ENCODE measurements at places on chromosomes 1 and 21.

DNA sequence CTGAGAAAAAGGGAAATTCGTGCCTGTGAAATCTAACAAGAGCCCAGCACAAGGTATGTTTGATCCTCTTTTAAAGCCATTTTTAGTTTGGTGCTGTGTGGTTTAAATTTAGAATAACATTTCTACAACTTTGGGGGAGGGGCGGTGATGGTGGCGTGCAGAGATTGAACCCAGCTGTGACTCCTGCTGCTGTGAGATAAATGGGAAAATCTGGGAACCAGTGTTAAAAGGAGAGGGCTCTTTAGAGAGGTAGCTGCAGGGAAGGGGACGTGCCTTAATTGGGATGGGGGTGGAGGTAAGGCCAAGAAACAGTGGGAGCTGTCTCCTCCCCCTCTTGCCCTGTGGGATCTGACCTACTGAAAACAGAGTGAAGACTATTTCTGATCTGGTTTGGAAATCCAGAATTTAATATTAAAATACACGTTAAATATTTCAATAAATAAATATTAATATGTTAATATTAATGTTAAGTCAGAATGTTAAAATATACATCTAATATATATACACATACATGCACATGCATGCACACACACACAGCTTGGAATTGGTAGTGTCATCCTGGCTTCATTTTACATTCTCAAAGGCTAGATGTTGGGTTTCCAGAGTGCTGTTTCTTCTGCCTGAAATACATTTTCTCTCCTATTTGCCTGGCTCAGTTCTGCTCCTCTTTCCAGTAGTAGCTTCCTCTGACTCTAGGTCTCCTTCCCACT is 30.1 kb upstream of the DNAJC6 start:
- DNase-seq = no peak

- no peak for DNase-seq
Measured at GRCh38 chr1:186413319-186413718, 37.7 kb downstream of the ODR4 start.

DNA sequence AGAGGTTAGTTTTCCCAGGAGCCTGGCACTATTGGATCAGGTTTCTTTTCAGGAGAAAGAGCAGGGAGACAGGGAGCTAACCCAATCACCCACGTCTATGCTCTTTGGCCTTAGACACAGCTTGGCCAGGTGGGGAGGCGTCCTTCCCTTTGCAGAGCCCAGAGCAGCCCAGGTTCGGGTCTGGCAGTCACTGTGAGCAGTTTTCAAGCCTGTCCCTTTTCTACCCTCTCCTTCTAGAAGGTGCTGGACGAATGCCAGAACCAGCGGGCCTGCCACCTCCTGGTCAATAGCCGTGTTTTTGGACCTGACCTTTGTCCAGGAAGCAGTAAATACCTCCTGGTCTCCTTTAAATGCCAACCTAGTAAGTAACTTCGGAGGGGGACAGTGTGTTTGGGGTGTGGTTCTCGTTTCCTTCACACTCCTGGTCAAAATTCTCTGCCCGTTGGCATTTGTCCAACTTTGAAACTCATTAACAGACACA is 44.9 kb downstream of the EVA1C start:
- DNase-seq = no peak

- no peak for DNase-seq
Measured at GRCh38 chr1:209235166-209235565, 348.3 kb upstream of the CAMK1G start.

- no peak for DNase-seq
Measured at GRCh38 chr1:191615101-191615821, 543.0 kb upstream of the RGS18 start.

- DNase-seq = no peak
Measured at GRCh38 chr1:223870617-223871574, 25.1 kb upstream of the TP53BP2 start.

- DNase-seq = no peak
Measured at GRCh38 chr1:172287208-172287607, 133.3 kb upstream of the C1orf105 start.

DNA sequence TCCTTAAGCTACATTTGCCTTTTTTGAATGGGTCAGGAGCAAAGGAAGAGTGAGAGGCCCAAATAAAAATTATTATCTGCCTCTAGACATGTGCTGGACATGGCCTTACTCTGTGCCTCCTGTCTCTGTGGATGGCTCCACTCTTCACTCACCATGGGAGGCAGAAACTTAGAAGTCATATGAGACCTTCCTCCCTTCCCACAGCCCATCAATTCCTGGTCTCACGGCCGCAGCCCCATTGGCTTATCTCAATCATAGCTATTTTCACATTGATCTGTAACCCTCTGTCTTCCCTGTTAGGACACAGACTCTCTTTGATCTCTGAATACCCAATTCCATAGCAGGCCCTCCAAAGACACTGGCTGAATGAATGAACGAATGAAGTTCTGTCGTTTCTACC is 14.2 kb upstream of the ADORA1 start:
- DNase-seq = no peak

- no peak for DNase-seq
Measured at GRCh38 chr21:42734323-42734971, 81.0 kb downstream of the PDE9A start.

- no peak for DNase-seq
Measured at GRCh38 chr1:202858331-202858730, 30.6 kb downstream of the RABIF start.

DNA sequence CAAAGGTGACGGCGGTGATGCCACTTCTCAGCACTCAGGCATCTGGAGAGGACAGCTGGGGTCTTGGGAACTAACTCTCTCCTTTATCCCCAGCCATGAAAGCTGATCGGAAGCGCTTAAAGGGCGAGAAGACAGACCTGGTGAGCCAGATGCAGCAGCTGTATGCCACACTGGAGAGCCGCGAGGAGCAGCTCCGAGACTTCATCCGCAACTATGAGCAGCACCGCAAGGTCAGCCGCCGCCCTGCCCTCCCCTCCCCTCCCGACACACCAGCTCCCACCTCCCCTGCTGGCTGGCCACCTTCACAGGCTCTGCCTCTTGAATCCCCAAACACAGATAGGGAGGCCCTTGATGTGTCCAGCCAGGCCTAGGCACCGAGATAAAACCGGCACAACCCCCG is 118.9 kb upstream of the TMEM51 start:
- DNase-seq = no peak

GRCh38 chr1:169072945-169073725 is 33.4 kb upstream of the ATP1B1 start:
- DNase-seq = no peak

DNA sequence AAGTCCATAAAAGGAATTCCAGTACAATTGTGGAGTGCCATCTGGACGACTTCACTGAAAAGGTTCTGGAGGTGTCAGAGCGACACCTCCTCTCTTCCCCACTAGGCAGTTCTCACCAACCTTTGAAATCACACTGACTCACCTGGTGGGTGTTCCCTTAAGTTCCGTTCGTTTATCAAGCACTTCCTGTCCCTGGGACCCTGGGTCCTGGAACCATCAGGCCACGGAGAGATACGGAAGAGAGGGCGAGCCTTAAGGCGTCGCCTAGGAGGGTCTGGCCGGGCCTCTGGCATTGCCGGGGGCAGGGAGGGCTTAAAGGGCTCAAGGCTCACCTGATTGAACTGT is 317 bp downstream of the SPAG17 start:
- no peak for DNase-seq

DNA sequence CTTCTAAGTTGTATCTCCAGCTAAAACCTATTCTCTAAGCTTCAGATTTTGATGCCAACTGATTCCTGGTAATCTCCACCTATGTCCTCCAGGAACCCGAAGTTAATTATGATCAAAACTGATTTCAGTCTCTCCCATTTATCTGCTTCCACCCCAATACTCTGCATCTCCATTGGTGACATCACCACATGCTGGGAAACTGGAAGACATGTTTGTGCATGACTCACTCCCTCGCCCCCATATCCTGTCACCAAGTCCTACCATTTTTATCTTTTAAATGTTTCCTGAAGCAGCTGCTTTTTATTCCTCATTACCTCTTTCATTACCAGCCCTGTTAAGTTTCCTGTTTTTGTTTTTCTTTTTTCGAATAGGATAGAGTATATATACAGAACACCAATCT is 228.5 kb downstream of the LRRC40 start:
- no peak for DNase-seq

- DNase-seq = no peak
Measured at GRCh38 chr1:15351310-15351709, 58.4 kb upstream of the EFHD2 start.

- DNase-seq = no peak
Measured at GRCh38 chr1:50521703-50522102, 98.5 kb upstream of the DMRTA2 start.

- no peak for DNase-seq
Measured at GRCh38 chr1:162373541-162374260, 3.0 kb downstream of the SPATA46 start.

DNA sequence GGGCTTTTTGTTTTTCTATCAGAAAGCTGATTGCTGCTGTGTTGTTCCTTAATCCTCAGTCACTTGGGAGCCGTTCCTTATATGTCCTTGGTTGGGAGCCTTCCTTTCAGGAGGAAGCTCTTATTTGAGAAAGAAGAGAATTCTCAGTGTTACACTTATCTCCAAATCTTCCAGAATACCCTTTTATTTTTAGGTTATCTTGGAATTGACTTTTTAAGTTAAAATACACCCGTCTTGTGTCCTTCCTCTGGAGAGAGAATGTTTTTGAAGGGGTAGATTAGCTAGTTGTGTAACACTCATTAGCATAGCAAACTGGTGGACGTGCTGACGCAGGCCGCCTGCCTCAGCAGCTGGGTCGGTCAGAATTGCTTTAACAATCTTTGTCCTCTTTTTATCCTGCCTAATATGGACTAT is 42.1 kb downstream of the LRRC8B start:
- no peak for DNase-seq

GRCh38 chr1:57986432-57986831 is 560.1 kb downstream of the OMA1 start:
- no peak for DNase-seq

DNA sequence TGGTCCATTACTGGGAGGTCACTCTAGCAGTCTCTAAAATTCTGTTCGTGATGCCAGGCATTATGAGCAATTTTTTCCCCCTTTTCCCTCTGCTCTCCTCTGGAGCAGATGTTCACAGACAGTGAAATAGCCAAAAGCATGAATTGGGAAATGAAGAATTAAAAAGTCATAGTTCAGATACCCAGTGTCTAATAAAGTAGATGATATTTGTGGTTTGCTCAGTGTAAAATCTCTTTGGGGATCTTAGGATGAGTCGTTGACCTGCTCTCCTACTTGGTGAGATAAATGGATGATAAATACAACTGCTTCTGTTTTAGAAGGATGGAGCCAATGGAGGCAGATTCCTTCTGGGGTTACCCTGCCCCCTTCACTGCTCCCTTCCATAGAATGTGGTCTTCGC is 56.3 kb downstream of the KIAA0040 start:
- DNase-seq = no peak

- DNase-seq = no peak
Measured at GRCh38 chr1:243457363-243457982, 201.6 kb downstream of the SDCCAG8 start.

GRCh38 chr1:242718967-242719366 is 194.5 kb upstream of the PLD5 start:
- no peak for DNase-seq

GRCh38 chr1:2350501-2350900 is 40.9 kb downstream of the MORN1 start:
- no peak for DNase-seq

GRCh38 chr1:2606881-2607621 is 20.5 kb downstream of the PRXL2B start:
- no peak for DNase-seq

- no peak for DNase-seq
Measured at GRCh38 chr1:193580419-193580818, 394.0 kb upstream of the B3GALT2 start.

DNA sequence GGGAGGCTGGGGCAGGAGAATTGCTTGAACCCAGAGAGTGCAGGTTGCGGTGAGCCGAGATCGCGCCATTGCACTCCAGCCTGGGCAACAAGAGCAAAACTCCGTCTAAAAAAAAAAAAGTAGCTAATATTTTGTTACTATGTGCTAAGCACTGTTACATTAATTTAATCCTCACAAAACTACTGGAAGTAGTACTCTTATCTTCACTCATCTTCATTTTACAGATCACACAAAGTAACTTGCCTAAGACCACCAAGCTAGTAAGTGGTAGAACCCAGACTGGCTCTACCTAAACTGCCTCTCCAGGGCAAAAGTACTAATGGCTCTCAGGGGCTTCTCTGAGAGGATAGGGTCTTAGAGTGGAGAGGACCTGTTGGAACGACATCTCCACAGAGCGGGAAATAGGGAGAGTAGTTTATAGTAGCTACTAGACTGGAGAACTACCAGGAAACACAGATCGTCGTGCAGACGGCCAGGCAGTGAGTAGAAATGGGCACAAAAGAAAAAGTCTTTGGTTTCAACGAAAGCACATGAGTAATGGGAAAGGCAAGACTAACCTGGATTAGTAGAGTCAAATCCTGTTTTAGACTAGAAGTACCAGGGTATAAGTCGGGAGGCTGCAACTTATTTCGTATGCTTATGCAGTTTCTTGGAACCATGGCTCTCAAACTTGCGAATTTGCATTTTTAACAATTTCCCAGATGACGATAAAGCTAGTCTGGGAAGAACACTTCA is 1.4 kb downstream of the CLCC1 start:
- DNase-seq = no peak

- DNase-seq = no peak
Measured at GRCh38 chr1:211198111-211198510, 61.1 kb upstream of the RCOR3 start.

DNA sequence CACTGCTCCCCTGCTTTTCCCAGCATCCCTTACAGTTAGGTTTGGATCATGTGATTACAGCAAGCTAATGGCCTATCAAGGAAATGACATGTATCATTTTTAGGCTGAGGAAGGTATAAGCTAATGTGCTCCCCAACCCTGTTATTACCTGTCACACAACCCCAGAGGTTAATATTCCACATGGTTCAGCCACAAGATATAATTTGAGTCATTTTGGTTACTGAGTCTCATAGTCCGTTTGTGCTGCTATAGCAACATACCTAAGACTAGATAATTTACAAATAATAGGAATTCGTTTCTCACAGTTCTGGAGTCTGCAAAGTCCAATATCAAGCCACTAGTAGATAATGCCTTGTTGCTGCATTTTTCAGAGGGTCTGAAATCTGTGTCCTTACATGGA is 29.1 kb upstream of the SLC16A1 start:
- no peak for DNase-seq

- DNase-seq = no peak
Measured at GRCh38 chr1:47944561-47944960, 52.6 kb downstream of the TRABD2B start.

GRCh38 chr1:230301822-230302221 is 124.3 kb downstream of the PGBD5 start:
- no peak for DNase-seq

- DNase-seq = no peak
Measured at GRCh38 chr1:109884242-109884891, 26.3 kb upstream of the CSF1 start.

DNA sequence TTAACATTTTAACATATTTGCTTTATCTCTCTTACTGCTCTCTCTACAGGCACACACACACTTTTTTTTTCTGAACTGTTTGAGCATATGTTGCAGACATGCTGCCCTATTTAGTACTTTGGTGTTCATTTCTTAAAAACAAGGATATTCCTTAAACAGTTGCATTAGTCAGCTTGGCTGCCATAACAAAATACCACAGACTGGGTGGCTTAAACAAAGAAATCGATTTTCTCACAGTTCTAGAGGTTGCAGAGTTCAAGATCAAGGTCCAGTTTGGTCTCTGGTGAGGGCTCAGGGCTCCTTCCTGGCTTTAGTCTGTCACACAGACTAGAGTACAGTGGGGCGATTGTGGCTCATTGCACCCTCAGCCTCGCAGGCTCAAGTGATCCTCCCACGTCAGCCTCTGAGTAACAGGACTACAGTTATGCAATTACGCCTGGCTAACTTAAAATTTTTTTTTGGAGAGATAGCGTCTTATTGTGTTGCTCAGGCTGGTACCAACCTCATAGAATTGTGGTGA is 46.7 kb downstream of the RPRD2 start:
- DNase-seq = no peak
